ENCODE measurements at places on chromosomes 5 and 9.

GRCh38 chr9:7115606-7116005 lies 357.8 kb downstream of the KDM4C start:
- no peak for DNase-seq

- no peak for DNase-seq
Measured at GRCh38 chr9:133071484-133072150, 9.8 kb downstream of the CEL start.

DNA sequence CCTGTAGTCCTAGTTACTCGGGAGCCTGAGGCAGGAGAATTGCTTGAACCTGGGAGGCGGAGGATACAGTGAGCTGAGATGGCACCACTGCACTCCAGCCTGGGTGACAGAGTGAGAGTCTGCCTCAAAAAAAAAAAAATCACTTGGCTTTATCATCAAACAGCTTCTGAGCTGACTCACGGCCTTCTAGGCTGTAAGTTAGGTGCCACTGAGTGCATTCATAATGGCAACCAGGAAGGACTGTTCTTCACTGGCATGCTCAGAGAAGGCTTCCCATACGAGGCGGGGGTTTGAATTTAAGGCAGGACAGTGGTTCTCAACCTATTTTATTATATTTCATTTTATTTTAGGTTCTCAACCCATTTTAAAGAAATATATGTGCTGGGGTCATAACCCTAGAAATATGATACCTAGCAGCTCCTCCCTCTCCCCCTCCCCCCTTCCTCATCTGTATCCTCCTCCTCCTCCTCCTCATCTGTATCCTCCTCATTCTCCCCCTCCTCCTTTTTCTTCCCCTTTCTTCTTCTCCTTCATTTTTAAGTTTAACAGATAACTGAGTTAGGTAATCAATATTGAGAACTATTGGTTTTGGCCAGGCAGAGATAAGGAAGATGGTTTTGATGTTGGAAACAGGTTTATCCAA lies 19.0 kb upstream of the LHFPL2 start:
- DNase-seq, result no peak

- DNase-seq, result no peak
Measured at GRCh38 chr9:128323212-128323730, 632 bp downstream of the COQ4 start.

GRCh38 chr5:74945561-74946165 lies 79.5 kb upstream of the FAM169A start:
- no peak for DNase-seq

Data from activated T-cell treated with anti-CD3 and anti-CD28 coated beads, Interleukin-2, amount 50 U/mL, for 4 hours (primary cell).